ENCODE measurements at places on chromosomes 2 and 18.

- no peak for DNase-seq
Observed at GRCh38 chr2:127594116-127594591, 51.8 kb upstream of the GPR17 start.

- no peak for DNase-seq
Observed at GRCh38 chr2:37324536-37324785, 172 bp downstream of the PRKD3 start.

DNA sequence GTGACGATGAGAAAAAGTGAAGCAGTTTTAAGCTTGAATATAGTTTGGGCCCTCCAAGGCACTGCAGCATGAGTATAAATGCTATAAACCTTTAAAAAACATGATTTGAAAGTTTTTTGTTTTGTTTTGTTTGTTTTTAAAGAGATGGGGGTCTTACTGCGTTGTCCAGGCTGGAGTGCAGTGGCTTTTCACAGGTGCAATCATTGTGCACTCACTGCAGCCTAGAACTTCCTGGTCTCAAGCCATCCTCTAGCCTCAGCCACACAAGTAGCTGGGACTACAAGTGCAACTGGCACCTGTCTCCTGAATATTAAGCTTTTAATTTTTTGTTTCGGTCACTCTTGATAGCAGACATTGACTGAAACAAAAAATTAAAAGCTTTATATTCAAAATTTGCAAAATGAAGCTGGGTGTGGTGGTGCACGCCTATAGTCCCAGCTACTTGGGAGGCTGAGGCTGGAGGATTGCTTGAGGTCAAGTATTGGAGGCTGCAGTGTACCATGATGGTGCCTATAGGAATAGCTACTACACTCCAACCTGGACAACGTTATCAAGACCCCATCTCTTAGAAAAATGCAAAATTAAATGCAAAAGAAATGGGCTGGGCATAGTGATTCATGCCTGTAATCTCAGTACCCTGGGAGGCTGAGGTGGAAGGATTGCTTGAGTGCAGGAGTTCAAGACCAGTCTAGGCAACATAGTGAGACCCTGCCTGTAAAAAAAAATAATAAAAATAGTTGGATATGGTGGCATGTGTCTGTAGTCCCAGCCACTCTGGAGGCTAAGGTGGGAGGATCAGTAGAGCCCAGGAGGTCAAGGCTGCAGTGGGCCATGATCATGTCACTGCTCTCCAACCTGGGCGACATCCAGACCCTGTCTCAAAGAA is 15.0 kb downstream of the FZD5 start:
- DNase-seq, result no peak

DNA sequence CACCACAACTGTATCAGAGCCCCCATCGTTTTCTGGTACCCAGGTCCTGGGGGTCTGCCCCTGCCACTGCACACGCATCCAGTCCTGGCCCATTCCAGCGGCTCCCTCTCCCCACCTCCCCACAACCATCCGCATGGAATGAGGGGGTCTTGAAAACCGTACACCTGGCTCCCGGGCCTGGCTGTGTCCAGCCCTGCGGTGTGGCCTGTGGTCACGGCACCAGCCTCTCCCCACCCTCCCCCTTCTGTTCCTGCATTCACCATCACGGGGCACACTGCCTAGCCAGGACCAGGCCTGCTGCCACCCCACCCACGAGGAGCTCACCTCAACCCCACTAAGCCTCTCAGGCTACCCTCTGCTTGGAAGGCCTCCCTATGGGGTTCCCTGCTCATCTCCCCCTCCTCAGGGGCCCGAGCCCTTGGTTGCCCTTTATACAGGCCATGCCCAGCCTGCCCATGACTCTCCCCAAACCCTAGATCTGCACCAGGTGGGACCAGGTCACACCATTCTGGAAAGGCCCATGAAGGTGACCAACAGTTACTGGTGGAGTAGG is 11.4 kb downstream of the GPR35 start:
- DNase-seq, result no peak

Data from stimulated activated CD4-positive, alpha-beta T cell treated with anti-CD3 and anti-CD28 coated beads, Interleukin-1b, Interleukin-23, amount 100 ng/mL, for 4 hours (primary cell).